Renal cortical epithelial cell (primary cell): ENCODE measurements at places on chromosomes 7 and 10.
A peak's percentile ranks its signal among the peaks of the same experiment; 100 is the strongest.

GRCh38 chr10:97522071-97522470 lies 23.3 kb downstream of the UBTD1 start:
- no peak for DNase-seq

GRCh38 chr7:40162516-40162915 lies 27.7 kb downstream of the SUGCT start:
- DNase-seq, result no peak

DNA sequence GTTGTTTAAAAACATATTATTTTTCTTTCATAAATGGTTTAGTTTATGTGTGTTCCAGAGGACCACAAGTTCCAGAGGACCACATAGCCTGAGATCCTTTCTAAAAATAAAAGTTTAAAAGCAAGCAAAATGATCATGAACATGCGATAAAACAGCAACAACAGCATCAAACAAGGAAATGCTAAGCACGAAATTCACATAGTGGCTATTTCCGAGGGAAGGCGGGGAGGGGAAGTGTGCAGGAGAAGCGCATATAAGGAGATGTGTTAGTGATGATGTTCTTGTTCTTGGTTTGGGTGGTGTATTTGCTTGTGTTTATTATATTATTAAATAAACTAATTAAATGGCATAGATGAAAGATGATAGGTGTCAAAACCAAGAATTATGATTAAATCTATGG lies 1.2 kb downstream of the TBATA start:
- DNase-seq, result no peak

- no peak for DNase-seq
These were observed 2.6 kb upstream of the TBX20 start for GRCh38 chr7:35256256-35257175.

DNA sequence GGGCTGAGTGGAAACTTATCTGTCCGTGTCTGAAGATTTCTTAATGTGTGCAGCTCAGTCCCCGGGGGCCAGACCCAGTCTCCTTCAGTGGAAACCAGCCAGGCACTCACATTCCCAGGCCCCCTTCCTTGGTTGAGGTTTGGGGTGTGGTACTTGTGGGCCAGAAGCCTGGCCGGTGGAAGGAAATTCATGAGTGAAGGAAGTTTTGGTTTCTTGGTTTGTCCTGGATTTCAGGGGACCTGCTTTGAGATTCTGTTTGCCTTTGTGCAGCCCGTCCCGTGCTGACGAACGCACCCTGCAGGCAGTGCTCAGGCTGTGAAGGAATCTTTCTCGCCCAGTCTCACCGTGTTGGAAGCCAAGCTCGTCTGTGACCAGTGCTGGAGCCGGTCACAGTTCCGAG lies 2.9 kb downstream of the INPP5A start:
- DNase-seq, result no peak

GRCh38 chr10:63155388-63156020 lies 22.4 kb downstream of the NRBF2 start:
- no peak for DNase-seq

DNA sequence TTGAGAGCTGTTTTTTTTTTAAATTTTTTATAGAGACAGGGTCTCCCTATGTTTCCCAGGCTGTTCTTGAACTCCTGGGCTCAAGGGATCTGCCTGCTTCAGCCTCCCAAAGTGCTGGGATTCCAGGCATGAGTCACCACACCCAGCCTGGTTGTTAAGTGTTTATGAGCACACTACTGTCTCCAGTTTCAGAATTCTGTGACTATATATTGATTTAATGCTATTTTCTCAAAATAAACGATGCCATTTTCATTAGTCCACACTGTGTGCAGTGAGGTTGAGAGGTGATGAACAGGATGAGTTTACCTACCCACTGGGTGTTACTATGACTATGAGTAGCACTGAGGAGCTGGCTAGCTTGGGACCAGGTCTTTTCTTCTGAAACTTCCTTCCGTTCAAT lies 110.9 kb upstream of the FAM180A start:
- DNase-seq, result peak; percentile 37

DNA sequence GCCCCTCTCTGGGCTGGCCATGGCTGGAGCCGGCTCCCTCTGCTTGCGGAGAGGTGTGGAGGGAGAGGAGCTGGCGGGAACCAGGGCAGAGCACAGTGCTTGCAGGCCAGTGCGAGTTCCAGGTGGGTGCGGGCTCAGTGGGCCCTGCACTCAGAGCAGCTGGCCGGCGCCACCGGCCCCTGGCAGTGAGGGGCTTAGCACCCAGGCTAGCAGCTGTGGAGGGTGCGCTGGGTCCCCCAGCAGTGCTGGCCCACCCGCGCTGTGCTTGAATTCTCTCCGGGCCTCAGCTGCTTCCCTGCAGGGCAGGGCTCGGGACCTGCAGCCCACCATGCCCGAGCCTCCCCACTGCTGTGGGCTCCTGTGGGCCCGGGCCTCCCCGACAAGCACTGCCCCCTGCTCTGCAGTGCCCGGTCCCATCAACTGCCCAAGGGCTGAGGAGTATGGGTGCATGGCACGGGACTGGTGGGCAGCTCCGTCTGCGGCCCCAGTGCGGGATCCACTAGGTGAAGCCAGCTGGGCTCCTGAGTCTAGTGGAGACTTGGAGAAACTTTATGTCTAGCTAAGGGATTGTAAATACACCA lies 61.2 kb upstream of the AGR3 start:
- DNase-seq, result no peak

- peak; percentile 88 for DNase-seq
These were observed 173.4 kb downstream of the CACNB2 start for GRCh38 chr10:18313626-18314025.
